ENCODE measurements at places on chromosomes 12 and 14.
A peak's percentile ranks its signal among the peaks of the same experiment; 100 is the strongest.

- no peak for DNase-seq
These were observed 314.9 kb downstream of the NUAK1 start for GRCh38 chr12:105823810-105824209.

DNA sequence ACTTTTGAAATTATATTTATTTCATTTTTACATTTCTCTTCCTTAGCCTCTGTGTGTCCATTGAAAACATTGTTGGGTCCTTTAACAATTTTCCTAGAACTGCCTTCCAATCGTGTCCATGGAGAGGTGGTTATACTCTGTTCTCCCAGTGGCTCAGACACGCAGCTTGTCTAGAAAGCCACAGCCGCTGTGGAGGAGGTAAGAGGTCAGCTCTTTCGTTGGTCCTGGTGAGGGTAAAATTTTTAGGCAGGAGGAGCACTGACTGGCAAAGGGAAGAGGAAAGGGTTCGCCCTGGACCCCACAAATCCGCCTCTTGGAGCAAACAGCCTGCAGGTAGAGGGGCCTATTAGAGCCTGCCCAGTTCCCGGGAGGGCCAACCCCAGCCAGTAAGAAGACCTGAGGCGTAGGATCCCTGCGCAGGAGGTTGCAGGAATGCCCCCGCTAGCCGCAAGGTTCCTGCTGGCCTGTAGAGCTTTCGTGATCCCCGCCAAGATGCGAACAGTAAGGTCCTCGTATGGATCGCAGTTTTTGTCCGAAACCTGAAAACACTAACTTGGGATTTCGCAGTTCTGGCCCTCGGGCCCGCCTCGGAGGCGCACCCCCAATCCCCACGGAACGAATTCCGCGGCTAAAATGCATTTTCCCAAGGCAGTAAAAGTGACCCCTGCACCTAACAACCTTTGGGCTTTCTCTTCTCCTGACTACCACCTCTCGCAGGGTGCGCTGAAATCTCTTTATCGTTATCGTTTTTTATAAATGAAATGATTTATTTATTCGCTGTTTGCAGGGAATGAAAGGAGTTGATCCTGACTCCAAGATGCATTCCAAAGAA lies 7.5 kb upstream of the PAX9 start:
- DNase-seq = no peak

- no peak for DNase-seq
These were observed 14.5 kb downstream of the GPR135 start for GRCh38 chr14:59450716-59451115.

DNA sequence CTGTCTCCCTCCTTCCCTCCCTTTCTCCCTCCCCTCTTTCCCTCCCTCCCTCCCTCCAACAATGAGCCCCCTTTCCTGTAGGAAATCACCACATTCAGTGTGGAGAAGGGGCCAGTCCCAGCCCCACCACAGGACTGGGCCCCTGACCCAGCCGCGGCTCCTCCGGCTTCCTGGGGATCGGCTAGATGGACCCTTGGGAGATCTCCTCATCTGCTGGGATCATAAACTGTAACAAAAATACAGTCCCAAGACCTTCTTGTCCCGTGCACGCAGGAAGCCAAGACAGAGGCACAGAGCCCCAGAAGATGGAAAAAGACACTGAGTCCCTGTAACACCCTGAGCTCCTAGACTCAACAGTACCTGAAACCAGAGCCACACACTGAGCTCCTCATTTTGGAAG lies 23.9 kb downstream of the DIO3 start:
- no peak for DNase-seq

DNA sequence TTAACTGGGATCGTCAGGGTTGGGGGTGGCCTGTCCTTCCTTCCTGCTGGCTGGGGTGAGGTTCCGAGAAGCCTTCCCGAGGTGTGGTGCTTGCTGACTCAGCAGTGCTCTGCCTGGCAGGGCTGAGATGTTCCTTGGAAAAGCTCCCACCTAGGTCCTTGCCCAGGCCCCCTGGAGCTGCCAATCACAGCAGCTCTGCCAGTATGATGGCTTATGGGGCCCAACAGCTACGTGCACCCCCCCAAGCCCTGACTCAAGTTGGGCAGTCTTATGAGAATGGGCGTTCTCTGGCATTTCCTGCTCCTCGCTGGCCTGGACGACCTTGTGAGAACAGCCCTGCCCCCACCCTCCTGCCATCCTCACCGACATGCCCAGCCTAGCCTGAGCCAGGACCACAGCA lies 292.2 kb upstream of the CRY1 start:
- DNase-seq = no peak

- DNase-seq = peak; percentile 75
These were observed 64.2 kb downstream of the DNAI7 start for GRCh38 chr12:25130741-25131188.

DNA sequence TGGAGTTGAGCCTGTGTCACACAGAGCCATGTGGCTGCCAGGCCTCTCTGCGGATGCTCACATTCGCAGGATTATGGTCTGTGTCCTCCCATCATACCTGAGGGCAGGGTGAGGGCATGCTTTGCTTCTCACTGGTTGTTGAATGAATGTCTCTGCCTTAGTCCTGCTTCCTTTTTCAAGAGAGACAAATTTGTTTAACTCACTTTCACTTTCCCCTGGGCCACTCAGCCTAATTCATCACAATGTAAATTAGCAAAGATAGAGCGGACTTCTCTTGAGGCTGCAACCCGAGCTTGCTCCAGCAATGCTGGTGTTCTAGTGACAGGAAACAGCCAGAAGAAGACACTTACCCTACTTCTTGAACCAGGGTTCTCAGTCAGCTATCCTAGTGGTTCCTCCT lies 35.5 kb upstream of the PAX9 start:
- no peak for DNase-seq

GRCh38 chr12:132373901-132374611 lies 44.7 kb upstream of the GALNT9 start:
- no peak for DNase-seq

DNA sequence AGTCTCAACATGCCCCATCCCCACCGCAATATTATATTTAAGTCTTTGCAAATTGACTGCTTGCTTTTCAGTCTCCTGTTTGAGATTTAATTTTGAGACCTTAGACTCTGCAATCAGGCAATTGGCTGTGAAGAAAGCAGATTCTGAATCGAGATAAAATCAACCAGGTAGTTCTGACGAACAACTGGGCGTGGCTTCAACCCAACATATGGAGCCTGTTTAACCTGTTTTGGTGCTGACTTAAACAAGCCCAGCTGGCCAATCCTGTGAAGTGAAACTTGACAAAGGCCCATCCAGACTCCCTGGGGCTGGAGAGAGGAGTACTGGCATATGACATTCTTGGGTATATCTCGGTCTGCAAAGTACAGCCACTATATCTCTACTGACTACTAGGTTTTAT lies 9.8 kb upstream of the CIPC start:
- no peak for DNase-seq

- DNase-seq = peak; percentile 7
These were observed 7.3 kb upstream of the CACNB3 start for GRCh38 chr12:48810903-48811431.

GRCh38 chr14:55899531-55899930 lies 218.7 kb upstream of the PELI2 start:
- DNase-seq = no peak

DNA sequence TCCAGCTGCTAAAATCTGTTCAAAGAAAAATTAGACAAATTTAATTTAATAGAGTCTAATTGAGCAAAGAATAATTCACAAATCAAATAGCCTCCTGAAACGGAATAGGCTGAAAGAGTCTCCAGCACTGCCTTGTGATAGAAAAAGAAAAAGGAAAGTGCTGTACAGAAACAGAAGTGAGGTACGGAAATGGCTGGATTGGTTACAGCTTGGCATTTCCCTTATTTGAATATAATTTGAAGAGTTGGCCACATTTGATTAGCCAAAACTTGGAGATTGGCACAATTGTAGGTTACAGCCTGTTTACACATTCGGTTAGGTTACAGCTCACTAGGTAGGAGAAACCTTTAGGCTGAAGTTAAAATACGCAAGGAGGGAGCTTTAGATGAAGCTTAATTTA lies 24.8 kb upstream of the PCED1B start:
- DNase-seq = peak; percentile 34

DNA sequence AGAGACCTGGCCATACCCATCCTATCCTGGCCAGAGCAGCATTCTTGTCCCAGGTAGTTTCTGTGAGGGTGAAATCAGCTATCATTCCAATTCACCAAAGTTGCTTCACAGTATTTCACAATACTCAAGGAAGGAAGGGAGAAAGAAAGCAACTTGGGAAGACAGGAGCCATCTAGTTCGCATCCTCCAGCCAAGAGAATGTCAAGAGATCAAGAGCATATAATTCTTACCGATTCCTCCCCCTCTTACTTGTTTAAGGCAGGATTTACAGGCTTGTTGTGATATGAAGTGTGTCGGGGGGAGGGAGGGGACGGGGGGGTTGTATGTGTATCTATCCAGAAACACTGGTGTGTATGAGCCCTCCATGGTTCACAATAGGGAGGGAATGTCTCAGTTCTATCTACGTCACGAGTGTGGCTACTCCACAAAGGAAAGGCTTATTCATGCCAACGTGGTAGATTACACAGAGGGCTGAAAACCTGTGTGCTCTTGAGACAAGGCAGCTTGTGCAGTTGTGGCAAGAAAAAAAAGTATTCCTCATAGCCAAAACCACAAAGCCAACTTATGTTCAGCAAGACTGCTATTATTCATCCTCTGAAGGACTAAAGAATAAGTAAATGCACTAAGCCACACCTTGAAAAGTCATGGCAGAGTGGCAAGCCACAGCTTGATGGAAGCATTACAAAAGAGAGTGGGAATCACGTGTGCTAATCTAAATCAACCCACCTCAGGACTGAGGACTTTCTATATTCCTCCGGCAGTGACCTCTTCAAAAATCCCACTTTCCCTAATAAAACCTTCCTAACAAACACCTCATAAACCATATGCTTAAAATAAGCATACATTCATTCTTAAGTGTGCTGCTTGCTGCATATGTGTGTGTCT lies 35.0 kb downstream of the CORO1C start:
- peak; percentile 62 for DNase-seq

GRCh38 chr12:4117386-4118016 lies 156.1 kb upstream of the CCND2 start:
- peak; percentile 50 for DNase-seq

- no peak for DNase-seq
These were observed 74.8 kb upstream of the FOXN3 start for GRCh38 chr14:89491711-89492381.

DNA sequence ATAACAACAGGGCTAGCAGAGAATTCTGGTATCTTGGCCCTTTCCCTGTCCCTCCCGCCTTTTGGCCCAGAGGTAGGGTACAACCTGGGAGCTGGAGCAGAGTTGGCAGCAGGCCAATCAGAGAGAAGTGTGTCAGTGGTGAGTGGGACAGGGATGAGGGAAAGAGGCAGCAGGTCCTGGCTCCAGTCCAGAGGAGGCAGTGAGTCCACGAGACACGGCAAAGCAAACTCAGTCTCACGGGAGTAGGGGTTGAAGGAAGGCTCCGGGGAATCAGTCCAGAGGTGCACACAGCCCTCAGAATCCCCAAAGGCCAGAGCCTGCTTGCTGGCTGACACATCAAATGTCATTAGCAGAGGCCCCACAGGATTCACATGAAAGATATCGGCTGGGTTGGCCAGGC lies 7.3 kb downstream of the PAN2 start:
- no peak for DNase-seq

DNA sequence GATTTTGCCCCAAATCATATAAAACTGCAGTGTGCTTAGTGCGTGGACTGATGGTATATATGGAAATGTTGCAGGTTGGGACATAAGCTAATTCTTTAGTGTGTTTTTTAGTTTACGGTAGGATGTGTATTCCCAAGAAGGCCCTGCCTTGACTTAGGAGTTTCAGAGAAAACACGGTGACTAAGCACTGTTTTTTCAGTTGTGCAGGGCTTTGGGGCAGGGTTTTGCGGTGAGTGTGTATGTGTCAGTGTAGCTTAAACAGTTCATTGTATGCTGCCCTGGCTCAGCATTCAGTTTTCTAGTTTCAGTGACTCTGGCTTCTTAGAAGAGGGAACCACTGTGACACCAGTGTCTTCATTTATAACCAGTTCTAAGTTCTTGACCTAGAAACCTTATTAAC lies 101.2 kb downstream of the AKAP6 start:
- DNase-seq = no peak

GRCh38 chr12:108514468-108514972 lies 557 bp upstream of the FICD start:
- DNase-seq = no peak

DNA sequence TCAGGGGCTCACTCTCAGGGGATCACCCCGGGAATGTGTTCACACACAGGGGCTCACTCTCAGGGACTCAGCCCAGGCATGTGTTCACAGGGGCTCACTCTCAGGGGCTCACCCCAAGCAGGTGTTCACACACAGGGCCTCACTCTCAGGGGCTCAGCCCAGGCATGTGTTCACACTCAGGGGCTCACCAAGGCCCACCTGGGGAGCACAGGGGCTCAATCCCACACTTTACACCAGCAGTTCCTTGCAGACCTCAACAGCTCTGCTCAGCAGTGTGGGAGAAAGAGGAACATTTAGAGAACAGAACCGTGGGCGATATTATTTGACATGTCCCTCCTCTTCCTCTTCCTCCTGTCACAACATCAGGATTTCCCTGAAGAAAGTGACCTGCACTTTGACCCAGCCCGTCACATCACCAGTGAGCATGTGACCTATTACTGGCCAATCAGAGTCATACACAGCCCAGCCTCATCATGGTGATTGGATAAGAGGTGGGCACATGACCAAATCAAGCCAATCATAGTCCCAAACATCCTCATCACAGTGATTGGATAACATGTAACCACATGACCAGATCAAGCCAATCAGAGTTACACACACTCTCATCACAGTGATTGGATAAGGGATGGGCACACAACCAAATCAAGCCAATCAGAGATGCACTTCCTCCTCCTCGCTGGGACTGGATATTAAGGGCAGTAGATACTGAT lies 359.4 kb upstream of the SFSWAP start:
- DNase-seq = peak; percentile 94

DNA sequence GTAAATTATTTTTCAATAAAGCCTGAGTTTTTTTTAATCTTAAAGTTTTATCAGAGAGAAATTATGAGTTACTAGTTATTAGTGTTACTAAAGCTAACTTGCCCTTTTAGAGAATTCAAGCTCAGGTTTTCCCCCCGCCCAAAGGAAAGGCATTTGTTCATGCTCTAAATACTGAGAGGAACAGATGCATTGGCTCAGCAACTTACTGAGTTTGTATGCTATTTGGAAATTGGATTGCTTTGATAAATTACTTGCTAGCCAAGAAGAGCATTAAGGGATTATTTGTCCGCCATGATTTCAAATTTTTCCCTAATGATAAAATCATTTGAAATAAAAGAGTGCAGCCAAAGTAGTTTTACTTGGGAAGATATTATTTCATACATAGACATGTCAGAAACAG lies 149.4 kb downstream of the METTL25 start:
- no peak for DNase-seq

GRCh38 chr14:50532502-50533240 lies at the start of gene MAP4K5:
TSS of gene MAP4K5 (minus strand) at chr14:50532569. CDS start at chr14:50532049, 520 bp downstream.
- DNase-seq = peak; percentile 87

- DNase-seq = no peak
These were observed 80.6 kb downstream of the PRKD1 start for GRCh38 chr14:29847056-29847380.
